ENCODE measurements at places on chromosomes 16 and 17.

- no peak for DNase-seq
Measured at GRCh38 chr17:30000001-30000754, 58.7 kb downstream of the EFCAB5 start.

DNA sequence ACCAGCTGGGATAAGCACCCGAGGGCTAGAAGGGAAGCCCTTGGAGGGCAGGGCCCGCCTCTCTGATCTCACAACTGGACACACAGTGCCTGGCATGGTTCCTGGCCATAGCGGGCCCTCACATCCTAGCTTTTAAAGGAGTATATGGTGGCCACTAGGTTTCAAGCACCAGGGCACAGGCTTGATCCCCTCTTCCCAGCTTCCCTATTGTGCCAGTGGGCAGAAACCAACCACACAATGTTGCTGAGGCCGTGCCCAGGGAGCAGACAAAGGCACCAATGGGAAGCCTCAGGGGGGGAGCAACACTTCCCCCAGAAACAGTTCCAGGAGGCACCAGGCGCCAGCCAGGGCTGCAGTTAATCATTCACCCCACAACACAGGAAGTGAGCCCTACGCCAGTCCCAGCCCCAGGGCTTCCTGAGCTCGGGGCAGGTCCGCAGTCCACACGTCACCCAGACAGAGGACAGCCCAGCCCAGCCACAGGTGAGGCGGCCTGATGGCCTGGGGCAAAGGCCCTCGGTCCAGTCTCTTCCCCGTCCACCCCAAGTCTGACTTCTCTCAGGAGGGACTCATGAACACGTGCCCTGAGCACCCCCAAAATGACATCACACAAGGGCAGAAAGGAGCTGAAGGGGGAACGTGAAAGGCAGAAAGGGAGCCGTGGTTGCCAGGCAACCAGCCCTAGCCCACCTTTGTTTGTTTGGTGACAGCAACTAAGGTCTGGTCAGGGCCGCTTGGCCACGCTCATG lies 12.8 kb downstream of the SMIM5 start:
- DNase-seq: peak; percentile 31

GRCh38 chr17:39196241-39196807 lies 1.1 kb downstream of the CACNB1 start:
- no peak for DNase-seq

GRCh38 chr16:8989099-8989878 lies 25.6 kb upstream of the USP7 start:
- no peak for DNase-seq

DNA sequence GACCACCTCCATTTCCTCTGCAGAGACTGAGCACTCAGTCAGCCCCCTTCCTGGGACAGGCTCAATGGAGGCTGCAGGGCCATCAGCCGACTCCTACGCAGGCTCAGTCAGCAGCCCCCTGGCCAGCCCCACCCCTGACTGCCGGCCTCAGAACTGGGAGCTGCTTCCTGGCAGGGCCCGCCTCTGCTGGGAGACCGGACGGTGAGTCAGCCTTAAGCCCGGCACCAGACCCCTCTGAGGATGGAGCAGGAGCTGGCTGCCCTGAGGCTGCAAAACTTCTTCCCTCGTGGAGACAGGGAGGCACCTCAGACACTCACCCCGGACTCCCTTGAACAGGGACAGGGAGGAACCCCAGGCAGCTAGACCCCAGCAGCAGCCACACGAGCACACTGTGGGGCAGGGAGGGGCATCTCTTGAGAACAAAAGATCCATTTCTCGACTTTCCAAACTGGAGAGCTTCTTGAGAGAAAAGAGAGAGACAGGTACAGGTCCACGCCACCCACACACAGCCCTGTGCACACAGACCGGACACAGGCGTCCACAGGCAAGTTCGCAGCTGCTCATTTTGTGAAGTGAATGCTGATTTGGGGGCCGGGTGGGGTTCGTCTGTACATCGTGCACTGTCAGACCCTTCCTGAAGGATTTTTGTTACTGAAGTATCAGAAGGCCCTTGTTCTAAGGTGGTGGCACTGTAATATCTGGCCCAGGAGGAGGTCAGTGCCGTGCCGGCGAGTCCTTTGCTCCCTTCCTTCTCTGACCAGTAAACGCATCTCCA lies 1.3 kb upstream of the TUBB3 start:
- DNase-seq: no peak

GRCh38 chr17:59643159-59644140 lies 23.8 kb downstream of the CLTC start:
- no peak for DNase-seq

GRCh38 chr16:10579965-10580882 lies at the start of gene EMP2:
TSS of gene EMP2 (minus strand) at chr16:10580598. CDS start at chr16:10547617, 32,981 bp downstream.
- no peak for DNase-seq

- DNase-seq: no peak
Measured at GRCh38 chr16:13289515-13289914, 388.1 kb downstream of the SHISA9 start.

DNA sequence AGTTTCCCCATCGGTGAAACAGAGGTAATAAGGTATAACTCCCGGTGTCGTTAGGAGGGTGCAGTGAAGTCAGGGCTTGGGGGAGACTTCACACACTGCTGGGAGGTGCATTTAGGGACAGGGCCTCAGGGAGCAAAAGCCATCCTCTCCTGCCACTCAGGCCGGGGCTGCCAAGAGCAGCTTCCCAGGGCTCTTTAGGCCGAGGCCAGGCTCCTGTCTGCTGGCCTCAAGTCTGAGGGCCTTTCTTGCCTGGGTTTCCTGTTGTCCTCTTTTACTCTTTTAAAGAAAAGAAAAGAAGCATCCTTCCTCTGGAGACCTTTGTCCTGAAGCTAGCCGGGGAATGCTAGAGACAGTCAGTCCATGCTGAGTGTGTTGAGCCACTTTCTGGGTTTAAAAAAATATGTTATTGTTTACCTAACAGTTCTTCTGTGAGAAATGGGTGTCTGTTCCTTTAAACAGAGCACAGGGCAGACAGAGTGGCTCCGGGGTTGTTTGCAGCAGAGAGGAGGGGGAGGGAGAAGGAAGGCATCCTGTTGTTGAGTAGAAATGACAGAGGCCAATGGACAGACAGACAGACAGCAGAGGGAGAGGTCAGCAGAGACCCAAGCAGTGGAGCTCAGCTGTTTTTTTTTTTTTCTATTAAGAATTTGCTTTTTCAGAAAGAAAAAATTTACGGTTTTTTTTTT lies 79.1 kb downstream of the C17orf67 start:
- no peak for DNase-seq

DNA sequence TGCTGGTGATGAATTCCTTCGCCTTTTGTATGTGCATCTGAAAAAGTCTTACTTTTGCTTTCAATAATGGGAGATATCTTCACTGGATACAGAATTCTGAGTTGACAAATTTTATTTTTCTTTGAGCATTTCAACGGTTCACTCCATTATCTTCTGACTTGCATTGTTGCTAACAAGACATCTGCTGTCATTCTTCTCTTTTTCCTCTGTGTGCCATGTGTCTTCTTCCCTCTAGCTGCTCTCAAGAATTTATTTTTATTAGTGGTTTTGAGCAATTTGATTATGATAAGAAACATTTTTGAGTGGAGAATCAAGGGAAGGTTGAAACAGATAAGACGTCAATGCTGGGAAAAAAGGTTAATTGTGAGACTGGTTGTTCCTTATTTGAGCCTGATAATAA lies 471.8 kb downstream of the CDH13 start:
- DNase-seq: no peak

- no peak for DNase-seq
Measured at GRCh38 chr17:79280866-79281572, 206.4 kb downstream of the ENGASE start.

- DNase-seq: no peak
Measured at GRCh38 chr17:75266316-75267152, 4.5 kb downstream of the MIF4GD start.

DNA sequence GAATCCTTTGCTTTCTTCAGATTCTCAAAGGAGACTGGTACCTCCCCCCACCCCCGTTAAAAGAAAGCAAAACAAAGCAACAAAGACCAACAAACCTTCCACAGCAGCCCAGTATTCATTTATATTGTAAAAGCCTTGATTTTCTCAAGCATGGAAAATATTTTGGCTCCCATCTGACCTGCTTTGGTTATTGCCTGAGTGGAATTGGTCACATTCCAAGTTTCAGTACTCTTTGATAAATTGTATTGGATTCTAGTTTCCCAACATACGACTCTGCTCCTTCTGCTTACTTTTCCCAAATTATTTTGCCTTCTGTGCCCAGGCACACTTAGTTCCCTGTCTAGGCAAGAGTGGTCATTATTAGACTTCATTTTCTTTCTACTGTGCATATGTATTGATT lies 1.3 kb downstream of the ABCC11 start:
- no peak for DNase-seq

All from CD4-positive, alpha-beta T cell treated with Interleukin-15 for 1 hour (primary cell).